Stimulated activated CD4-positive, alpha-beta T cell treated with anti-CD3 and anti-CD28 coated beads, Interleukin-4, amount 100 ng/mL, for 24 hours (primary cell): ENCODE measurements at places on chromosomes 3 and 15.

DNA sequence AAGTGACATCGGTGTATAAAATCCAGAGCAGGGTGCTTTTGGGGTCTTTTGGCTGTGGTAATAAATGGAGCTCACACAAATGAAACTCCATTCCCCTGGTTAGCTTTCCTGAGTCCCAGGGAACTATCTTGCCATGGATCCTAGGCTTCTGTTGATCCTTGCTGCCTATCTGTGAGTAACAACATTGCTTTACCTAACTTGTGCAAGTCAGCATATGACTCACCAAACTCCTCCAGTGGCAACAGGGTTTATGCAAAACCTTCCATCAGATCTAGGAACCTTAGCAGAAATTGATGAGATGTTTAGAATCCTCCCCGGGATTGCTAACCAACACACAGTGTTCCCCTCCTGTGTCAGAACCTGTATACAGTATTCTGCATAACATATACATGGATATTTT is 105.4 kb downstream of the SCAPER start:
- DNase-seq = no peak

DNA sequence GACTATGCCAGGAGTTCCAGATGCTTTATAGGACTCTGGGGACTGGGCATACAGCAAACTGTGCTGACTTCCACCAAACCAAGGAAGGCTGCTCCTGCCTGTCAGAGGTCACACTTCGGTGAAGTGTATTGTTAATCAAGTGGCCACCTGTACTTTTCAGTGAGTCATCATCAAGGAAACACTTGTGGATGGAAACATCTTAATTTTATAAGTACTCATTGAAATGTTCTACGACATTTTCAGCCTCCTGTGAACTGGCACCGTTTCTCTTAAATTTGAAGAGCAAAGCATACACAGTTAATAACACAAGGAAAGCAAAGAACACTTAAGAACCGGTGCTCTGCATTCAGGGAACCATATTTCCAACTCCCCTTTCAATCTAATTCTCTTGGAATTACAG is 801.7 kb upstream of the DPPA4 start:
- DNase-seq = no peak

GRCh38 chr3:129122412-129123011 is 908 bp upstream of the RAB43 start:
- DNase-seq = no peak

DNA sequence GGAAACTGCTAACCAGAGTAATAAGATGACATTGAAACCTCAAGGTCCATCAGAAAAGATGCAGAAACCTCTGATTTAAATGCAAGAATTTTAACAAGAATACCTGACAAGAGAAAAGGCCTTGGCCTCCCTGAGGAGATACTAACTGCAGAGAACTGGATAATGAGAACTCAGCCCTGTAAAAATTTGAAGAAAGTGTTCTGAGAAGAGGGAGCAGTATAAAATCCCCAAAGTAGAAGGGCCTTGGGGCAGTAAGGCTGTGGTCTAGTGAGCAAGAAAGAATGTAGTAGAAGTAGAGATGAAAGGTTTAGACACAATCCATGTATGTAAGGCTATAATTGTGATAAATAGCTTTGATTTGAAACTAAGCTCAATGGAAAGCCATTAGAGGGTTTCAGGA is 394.1 kb downstream of the ZBBX start:
- DNase-seq = no peak

- no peak for DNase-seq
These were observed 135.7 kb downstream of the EBLN2 start for GRCh38 chr3:73197187-73197586.

DNA sequence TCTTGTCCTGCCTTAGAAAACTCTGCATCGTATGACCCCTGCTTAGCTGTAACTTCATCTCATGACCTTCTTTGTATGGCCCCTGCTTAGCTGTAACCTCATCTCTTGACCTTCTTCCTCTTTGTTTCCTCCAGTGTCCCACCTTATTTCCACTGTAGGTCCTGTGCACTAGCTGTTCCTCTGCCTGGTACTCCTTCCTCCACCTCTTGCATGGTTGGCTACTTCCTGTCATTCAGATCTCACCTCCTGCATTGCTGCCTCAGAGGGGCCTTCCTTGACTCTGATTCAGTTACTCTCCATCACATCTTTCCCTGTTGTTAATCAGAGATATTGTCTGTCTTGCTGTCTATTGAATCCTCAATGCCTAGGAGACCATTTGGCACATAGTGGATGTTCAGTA is 63.2 kb downstream of the PDE8A start:
- DNase-seq = no peak

GRCh38 chr3:181425074-181425473 is 286.7 kb upstream of the SOX2 start:
- DNase-seq = no peak

- no peak for DNase-seq
These were observed 471.8 kb downstream of the GBE1 start for GRCh38 chr3:81289676-81290075.

GRCh38 chr3:133468251-133468721 is 68.4 kb downstream of the BFSP2 start:
- no peak for DNase-seq

DNA sequence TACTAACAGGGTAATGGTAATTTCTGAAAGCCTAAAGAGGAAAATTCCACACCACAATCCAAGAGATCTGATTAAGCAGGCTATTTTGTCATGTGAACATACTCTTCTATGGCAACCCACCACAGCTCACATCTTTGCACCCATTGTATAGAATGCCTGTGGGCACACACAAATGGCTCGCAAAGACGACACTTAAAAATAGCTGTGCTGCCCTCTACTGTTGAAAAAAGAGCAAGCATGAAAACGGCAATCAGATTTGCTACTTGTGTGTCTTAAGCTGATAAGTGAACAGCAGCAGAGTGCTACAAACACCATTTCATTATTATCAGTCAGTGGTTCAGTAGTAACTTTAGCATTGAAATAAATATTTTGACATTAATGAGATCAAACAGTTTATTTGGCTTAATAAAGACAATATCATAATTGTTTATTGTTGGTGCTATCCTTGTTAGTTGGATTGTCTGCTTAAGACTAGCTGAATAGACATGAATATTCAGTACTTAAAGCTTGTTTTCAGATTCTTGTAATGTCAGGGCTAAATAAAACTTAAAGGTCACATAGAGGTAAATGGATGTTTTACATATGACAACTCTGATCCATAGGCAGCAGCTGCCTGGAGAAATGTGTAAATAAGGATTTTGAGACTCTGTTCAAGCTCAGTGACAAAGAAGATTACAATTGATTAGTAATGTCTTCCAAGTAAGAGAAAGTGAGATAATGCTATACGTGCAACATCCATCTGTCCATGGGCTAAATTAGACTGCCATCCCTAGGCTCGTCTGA is 199.1 kb downstream of the LRRN1 start:
- DNase-seq = no peak

GRCh38 chr15:39275066-39275465 is 305.8 kb upstream of the THBS1 start:
- DNase-seq = no peak

GRCh38 chr3:59319442-59319841 is 269.6 kb upstream of the CFAP20DC start:
- no peak for DNase-seq

- no peak for DNase-seq
These were observed 29.9 kb downstream of the CDAN1 start for GRCh38 chr15:42707068-42707467.

- DNase-seq = no peak
These were observed 175.9 kb downstream of the VGLL3 start for GRCh38 chr3:86814918-86815655.

GRCh38 chr3:36411587-36411986 is 31.3 kb downstream of the STAC start:
- DNase-seq = no peak

DNA sequence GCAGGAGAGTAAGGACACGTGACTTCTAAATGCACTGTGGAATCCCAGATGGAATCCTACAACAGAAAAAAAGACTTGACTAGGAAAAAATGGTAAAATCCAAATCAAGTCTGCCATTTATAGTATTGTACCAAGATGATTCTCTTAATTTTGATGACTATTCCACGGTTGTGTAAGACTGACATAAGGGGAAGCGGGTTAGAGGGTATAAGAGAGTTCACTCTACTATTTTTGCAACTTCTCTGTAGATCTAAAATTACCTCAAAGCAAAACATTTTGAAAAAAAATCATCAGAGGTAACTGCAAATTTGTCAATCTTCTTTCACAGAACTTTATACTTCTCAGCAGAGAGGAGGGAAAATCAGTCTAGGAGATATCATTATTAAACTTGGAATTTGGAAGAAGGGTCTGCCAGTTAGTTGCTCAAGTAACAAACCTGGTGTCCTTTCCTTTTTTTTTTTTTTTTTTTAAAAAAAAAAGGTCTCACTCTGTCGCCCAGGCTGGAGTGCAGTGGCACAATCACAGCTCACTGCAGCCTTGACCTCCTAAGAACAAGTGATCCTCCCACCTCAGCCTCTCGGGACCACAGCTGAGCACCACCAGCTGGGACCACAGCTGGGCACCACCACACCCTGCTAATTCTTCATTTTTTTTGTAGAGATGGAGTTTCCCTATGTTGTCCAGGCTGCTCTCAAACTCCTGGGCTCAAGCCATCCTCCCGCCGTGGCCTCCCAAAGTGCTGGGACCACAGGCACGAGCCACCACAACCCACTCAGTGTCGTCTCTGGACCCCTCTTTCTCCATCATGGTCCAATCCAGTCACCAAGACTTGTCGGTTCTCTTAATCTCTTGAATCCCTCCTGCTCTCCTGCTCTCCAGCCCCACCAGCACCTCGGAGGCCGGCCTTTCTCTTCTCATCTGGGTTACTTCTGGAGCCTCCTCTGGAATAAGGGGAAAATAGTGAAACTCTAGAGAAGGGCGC is 14.9 kb upstream of the HES1 start:
- no peak for DNase-seq

GRCh38 chr3:40042752-40043443 is 233.5 kb downstream of the MYRIP start:
- DNase-seq = no peak

DNA sequence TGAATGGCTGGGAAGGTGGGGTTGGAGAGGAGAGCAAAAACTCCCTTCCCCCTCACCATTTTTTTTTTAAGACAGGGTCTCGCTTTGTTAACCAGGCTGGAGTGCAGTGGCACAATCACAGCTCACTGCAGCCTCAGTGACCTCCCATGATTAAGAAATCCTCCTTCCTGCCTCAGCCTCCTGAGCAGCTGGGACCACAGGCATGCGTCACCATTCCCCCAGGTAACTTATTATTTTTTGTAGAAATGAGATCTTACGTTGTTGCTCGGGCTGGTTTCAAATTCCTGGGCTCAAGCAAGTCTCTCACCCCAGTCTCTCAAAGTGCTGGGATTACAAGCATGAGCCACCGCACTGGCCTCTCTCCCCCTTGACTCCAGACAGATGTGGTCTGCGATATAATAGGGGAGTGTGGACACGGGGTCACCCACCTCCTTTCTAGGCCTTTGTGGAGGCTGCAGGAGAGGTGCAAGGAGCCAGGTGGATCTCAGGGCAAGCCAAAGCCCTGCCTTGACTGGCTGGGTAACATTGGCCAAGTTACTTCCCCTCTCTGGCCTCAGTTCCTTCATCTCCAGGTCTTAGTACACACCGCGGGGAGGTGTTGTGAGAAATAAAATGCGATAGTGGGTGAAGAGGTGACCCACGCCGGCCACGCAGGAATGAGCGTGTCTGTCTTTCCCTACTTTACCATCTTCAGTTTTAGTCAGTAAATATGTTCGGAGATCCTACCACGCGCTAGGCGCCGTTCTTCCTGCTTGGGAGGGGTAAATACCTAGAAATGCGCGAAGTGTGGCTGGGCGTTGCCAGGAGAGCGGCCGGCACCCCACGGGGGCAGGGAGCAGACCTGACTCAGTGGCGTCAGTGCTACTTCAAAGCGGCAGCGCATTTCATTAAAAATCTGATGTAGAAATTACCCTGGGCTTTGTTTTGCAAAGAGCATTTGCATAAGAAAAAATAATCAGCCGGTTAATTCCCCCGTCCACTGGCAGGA is 20.2 kb upstream of the CORO2B start:
- no peak for DNase-seq

DNA sequence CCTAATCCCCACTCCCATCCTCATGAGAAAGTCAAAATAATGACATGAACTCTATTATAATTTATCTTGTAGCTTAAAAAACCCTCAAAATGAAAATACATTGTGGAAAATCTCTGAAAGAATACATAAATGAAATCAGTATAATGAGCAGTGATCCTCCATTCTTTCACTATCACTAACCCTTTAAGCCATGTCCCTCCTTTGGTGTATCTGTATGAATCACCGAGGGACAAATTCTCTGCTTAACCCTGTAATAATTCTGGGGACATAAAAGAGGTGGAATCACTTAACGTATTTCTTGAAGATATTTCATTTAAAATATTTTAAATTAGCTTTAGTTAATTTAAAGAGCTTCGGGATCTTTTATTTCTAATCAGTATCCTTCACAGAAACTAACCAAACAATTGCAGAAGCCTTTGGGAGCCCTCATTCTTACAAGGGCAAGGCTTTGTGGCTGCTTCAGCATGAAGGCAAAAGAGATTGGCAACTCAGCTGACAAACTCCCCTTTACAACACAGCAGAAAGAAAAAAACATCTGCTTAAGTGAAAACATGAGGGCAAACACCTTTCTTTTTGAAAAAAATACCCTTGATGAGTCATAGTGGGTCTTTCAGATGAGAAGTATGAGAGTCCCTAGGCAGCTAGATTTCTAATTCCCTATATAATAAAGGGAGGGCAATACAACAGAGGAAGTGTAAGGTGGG is 44.0 kb upstream of the ALCAM start:
- DNase-seq = no peak

DNA sequence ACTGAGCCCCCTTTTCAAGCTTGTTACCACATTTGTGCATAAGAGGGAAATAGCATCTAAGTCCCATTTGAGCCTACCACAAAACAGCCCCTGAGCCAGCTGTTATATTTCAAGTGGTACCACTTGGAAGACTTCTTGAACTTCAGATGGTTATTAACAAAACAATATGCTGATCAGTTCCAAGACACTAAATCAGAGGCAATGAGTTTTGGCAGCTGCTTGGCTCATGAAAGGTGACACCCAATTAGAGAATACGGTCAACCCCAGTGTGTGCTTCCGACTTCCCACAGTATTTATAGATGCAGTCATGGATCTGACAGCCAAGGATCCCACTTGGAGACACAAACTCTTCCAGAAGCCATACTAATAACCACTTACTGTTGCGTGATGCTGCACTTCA is 469.6 kb upstream of the PPP2R3A start:
- DNase-seq = no peak

GRCh38 chr15:25655207-25655948 is 207.7 kb downstream of the ATP10A start:
- no peak for DNase-seq

DNA sequence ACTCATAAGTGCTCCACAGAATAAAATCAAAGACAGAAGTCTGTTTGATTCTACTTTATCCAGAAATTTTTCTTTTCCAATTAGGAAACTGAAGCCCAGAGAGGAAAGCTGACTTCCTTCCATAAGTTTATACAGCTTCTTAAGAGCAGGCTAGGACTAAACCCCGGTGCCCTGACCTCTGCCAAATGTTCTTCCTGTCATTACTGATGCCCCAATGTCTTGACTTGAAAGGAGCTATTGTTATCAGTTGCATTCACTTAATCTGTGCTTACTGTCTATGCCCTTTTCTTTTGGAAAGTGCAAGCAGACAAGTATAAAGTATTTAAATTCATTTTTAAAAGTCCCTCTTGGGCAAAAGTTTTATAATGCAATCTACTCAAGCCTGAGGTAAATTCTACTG is 18.1 kb downstream of the CD200 start:
- no peak for DNase-seq
